ENCODE measurements at places on chromosomes 16 and 17.

GRCh38 chr17:63622574-63623390 lies 565 bp downstream of the MAP3K3 start:
- peak; percentile 46 for DNase-seq

- DNase-seq, result no peak
These were observed 46.2 kb downstream of the MEOX1 start for GRCh38 chr17:43615330-43616028.

DNA sequence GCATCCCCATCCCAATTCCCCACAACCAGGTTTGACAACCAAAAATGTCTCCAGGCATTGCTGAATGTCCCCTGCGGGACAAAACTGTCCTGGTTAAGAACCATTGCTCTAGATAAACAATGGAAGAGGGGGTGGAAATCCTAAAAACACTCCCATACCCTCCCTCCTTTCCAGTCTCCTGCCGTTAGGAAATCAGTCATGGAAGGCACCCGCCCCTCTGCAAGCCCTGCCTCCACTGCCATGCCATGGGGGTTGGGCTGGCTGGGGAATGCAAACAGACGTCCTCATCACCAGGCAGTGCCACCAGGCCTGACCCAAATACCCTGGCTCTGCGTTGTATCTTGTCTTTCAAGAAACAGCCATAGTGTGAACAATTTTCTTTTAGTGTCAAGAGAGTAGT lies 57.5 kb downstream of the CYTH1 start:
- no peak for DNase-seq

DNA sequence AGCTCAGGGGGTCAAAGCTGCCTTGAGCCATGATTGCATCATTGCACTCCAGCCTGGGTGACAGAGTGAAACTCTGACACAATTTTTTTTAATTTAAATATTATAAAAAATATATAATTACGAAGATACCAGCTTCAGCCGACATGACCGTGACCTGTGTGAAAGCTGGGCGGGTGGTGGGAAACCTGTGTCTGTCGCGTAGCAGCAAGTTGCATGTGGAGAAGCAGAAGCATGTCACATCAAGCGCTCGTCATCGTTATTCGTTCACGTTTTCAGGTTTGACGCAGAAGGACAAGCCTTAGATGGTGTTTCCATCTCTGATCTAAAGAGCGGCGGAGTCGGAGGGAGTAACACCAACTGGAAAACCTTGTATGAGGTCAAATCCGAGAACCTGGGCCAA lies 53.7 kb downstream of the RPA1 start:
- DNase-seq, result no peak

- peak; percentile 87 for DNase-seq
These were observed 1.9 kb downstream of the CCR10 start for GRCh38 chr17:42679492-42680330.
